ENCODE measurements at places on chromosomes 5 and 9.

DNA sequence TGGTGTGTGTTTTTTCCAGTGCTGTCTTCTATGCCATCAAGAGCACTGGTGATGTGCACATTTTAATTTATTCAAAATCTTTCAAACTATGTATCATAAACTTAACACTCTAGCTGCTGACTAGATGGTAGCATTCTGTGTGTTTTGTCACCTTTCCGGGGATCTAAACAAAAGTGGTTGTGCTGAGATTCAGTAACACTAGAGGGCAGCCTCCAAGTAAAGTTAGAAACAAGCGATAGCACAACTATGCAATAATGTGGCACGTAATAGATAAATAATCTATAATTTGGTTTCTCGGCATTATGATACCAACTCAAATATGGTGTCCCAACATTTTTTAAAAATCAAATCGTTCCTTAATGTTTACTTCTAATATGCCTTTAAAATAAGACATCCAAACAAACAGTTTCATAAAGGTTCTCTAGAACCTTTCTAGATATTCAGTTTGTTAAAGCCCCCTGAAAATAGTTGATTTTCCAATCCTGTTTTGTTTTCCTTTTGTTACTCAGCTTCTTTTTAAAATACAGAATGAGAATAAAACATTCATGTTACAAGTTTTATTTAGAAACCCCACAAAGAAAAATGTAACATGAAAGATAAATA, 16.9 kb downstream of the SEMA6A start:
- no peak for DNase-seq

- DNase-seq, result no peak
Observed at GRCh38 chr5:86689103-86689729, 71.5 kb downstream of the COX7C start.

DNA sequence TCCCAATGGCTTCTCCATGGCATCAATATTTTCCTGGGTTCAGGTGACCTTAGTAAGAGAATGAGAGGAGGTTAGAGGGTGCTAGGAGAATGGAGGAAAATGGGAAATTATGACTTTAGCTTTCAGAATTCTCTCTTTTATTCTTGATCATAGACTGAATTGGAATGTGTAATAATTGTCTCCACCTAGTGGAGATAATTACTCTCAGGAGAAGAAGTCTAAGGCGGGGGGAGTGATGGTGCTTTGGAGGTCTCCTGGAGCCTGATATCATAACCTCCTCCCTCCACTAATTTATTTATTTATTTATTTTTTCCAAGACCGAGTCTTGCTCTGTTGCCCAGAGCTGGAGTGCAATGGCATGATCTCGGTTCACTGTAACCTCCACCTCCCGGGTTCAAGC, 221.3 kb downstream of the GRIA1 start:
- no peak for DNase-seq

- DNase-seq, result no peak
Observed at GRCh38 chr9:130756455-130757152, 63.0 kb downstream of the EXOSC2 start.

GRCh38 chr9:9319007-9319406, 1293.8 kb downstream of the PTPRD start:
- DNase-seq, result no peak

DNA sequence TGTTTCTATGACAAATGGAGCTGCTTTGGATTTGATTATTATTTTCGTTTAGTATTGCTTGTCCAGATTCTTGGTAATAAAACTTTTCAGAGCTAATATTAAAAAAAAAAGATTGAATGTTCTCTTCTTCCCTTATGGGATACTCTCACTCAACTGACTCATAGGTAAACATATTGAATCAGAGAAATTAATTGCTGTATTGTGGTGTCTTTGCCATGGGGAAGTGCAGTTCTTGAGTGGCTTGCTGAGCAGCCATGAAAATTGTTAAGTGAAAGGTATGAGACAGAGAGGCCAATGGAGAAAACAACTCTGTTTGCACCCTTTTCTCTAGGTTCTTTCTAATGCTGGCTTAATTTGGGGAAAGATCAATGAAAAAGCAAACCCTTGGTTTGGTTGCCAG, 149.9 kb upstream of the HMHB1 start:
- no peak for DNase-seq

DNA sequence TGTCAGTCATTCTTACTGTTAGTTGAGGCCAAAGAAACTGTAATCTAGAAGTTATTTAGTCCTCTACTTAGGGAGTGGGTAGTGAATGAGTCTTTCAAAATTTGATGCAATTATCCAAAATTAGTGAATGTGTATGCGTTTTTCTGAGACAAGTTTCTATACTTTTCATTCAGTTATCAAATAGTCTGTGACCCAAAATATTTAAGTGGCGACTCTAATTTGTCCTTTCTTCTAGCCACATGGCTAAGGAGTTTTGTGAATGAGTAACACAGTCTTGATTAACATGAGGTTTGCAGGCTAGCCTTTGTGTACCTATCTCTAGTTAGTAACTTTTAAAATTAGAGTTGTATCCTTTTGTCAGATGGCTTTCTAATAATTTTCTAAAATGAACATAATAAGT, 45.6 kb downstream of the COMMD10 start:
- no peak for DNase-seq

DNA sequence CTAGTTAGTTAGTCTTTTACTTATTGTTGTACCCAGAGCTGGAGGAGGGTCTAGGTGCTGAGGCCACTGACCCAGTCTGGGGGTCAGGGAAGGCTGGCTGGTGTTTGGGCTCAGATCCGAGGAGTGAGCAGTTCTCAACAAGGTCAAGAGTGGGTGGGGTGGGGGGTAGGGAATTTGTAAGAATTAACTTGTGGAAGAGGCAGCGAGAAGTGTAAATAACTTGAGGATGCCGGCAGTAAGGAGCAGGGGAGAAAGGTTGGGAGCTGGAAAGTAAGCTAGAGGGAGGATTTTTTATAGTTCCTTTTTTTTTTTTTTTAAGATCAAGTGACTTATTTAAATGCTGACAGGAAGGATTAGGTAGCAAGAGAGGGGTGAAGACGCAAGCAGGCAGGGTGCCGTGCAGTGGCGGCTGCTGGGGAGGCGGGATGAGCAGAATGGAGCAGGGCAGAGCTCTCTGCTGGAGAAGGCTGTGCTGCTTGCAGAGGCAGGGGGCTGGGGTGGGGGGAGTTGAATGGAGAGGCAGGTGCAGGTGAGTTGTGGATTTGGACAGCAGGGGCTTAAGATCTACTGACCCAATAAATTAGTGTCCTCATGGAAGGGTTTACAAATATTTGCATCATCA, 35.3 kb upstream of the SMIM32 start:
- no peak for DNase-seq
